ENCODE measurements at places on chromosomes 12 and 14.

GRCh38 chr14:87529081-87529480 lies 463.9 kb downstream of the GALC start:
- no peak for DNase-seq

DNA sequence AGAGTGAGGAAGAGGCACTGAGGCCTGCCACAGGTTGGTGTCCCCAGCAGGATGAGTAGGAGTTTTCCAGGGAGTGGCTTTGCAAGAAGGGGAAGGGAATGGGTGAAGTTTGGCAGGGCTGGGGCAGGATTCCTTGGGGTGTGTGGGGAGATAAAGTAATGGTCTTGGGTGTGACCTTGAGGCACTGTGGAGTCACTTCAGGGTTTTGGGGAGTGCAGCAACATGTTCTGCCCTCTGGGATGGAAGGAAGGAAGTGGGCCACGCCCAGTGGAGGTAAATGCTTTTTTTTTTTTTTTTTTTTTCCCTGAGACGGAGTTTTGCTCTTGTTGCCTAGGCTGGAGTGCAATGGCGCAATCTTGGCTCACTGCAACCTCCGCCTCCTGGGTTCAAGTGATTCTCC lies 108.9 kb downstream of the ADCK1 start:
- DNase-seq: no peak

- DNase-seq: no peak
Measured at GRCh38 chr14:60169722-60170121, 4.5 kb upstream of the DHRS7 start.

DNA sequence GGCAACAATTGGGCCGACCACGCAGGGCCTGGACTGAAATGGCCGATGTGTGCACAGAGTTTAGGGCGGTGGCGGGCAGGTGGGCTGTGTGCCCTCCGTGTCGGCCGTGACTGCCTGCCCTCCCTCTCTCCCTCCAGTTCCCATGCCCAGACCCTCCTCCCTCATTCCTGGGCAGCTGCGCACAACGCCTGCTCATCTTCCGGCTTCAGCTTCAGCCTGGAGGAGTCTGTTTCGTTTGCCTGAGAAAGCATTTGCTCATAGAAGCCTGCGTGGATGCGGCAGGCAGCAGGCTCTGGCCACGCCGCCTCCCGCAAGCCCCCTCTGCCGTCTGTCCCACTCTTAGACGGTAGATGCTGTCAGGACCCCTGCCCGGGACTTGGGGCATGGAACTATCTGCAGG lies 47.3 kb upstream of the FZD10 start:
- no peak for DNase-seq

GRCh38 chr14:76462330-76462729 lies 86.4 kb downstream of the ESRRB start:
- no peak for DNase-seq

GRCh38 chr14:61754627-61755381 lies 7.4 kb upstream of the SNAPC1 start:
- DNase-seq: no peak

DNA sequence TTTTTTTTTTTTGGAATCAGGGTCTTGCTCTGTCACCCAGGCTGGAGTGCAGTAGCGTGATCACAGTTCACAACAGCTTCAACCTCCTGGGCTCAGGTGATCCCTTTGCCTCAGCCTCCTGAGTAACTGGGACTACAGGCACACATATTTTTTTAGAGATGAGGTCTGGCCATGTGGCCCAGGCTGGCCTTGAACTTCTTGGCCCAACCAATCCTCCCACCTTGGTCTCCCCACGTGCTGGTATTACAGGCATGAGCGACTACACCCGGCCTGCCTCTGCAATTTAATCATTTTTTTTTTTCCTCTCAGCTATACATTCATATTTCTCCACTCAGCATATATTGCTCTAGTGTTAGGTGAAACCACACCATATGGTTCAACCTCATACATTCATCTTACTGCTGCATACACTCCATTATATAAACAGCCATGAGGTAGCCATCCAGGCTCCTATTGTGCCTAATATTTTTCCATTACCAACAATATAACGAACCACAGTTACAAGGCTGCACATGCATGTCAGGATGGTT lies 7.1 kb downstream of the STX2 start:
- DNase-seq: no peak

GRCh38 chr12:52438305-52439301 lies 4.4 kb upstream of the KRT75 start:
- no peak for DNase-seq

GRCh38 chr12:113936460-113936859 lies 29.7 kb downstream of the RBM19 start:
- peak; percentile 60 for DNase-seq

- no peak for DNase-seq
Measured at GRCh38 chr12:78571953-78572352, 292.6 kb upstream of the SYT1 start.

DNA sequence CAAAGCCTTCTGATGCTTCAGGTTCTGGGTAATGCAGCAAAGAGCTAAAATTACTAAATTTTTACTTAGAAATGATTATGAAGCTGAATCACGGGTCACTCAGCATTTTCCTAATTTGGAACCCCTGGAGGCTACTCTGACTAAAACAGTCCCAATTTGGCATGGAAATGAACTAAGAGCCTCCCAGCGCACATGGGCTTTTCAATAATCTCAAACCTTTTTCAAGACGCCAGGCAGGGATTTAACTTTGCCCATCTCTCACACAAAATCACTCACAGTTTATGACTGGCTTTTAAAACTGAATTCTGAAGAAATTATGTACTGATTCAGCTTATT lies 68.3 kb downstream of the LLPH start:
- no peak for DNase-seq

Data from OCI-M1 (cell line).